ENCODE measurements at places on chromosomes 1 and 21.

GRCh38 chr1:7344299-7344698 is 426.8 kb upstream of the VAMP3 start:
- no peak for DNase-seq

DNA sequence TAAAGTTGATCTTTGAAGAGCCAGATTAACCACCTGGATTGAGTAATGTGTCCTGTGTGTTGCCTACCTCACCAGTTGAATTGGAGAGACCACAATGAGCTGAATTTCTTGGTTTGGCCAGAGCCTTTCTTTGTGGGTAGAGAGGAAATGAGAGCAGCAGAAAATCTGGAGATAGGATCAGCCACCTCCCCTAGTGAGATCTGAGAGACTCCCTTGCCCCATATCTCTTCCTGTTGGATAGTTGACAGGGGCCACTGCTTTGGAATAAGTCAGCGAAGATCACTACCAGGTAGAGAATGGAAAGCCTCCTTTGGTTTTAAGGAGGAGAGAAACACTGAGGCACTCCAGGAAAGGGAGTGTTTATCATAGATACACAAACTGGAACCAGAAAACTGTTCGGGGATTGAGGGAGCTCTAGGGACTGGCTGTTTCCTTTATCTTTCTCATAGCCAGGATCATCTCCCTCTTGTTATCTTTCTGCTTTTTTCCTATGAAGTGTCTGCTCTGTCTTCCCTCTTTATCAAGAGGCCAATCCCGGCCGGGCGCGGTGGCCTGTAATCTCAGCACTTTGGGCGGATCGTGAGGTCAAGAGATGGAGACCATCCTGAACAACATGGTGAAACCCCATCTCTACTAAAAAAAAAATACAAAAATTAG is 21.3 kb upstream of the ZNF326 start:
- DNase-seq = no peak

DNA sequence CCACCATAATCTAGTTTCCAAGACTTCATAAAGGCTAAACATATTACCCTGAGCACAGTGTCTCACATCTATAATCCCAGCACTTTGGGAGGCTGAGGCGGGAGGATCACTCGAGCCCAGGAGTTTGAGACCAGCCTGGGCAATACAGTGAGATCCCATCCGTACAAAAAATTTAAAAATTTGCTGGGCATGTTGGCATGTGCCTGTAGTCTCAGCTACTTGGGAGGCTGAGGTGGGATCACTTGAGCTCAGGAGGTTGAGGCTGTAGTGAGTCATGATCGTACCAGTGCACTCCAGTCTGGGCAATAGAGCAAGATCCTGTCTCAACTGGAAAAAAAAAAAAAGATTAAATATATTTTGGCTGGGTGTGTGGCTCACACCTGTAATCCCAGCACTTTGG is 90.1 kb downstream of the PTPN14 start:
- DNase-seq = no peak

DNA sequence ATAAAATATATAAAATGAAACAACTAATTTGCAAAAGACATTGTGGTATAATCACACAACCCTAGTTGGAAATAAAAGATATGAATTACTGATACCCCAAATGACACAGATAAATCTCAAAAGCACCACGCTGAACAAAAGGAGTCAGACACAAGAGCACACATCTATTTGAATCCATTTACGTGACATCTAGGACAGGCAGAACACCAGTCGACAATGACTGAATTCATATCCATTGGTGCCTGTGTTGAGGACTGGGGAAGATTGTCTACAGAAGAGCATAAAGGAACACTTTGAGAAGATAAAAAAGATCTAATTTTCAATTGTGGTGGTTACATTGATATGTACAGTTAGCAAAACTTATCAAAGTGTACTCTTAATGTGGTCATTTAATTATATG is 874.1 kb downstream of the LTN1 start:
- no peak for DNase-seq

DNA sequence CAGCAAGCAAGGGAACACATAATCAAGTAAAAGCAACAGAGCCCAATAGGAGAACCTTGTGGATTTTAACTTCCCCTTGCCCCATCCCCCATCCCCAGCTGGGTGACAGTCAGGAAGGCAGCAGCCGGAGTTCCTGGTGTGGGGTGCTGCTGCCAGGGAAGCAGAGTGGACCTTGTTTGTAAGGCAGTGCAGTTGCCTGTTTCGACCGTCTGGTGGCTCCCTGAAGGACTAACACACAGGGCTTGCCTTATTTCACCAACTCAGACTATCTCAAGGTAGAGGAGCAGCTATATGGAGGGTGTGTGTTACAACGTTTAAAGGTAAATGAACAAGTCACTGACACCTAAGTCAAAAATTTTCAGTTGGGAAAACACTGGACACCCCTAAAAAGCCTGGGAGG is 6.6 kb downstream of the KRTAP10-8 start:
- no peak for DNase-seq

- DNase-seq = no peak
These were observed 59.3 kb upstream of the LHX8 start for GRCh38 chr1:75074831-75075395.

DNA sequence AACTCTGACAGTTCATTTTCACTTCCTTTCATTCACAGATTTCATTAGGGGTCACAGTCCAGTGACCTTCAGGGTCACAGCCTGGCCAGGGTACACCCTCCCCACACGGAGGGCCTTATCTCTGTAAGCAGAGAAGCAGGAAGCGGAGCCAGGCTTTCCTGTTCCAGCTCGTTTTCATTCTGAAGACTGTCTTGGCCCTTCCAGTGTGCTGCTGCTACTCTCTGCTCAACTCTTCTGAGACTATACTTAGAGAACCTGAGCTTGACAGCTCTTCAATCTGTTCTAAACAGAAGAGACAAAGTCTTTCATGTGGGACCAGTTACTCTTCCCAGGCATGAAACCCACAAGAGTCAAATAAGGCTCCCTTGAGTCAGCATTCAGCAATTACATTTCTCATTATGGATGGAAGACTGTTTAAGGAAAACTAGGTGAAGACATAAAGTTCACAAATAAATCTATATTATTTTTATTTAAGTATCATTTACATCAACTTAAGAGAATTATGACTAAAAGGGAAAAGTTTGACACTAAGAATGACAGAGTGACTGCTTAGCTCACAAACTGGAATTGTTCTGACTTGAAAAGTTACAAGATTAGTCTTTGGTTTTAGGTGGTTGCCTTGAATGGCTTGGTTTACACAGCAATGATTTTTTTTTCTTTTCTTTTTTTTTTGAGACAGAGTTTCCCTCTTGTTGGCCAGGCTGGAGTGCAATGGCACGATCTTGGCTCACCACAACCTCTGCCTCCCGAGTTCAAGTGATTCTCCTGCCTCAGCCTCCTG is 4.8 kb upstream of the TDRD10 start:
- no peak for DNase-seq

- DNase-seq = no peak
These were observed 735 bp upstream of the HES3 start for GRCh38 chr1:6243053-6243834.

GRCh38 chr1:25615172-25615541 is 1.4 kb upstream of the MAN1C1 start:
- peak; percentile 34 for DNase-seq

DNA sequence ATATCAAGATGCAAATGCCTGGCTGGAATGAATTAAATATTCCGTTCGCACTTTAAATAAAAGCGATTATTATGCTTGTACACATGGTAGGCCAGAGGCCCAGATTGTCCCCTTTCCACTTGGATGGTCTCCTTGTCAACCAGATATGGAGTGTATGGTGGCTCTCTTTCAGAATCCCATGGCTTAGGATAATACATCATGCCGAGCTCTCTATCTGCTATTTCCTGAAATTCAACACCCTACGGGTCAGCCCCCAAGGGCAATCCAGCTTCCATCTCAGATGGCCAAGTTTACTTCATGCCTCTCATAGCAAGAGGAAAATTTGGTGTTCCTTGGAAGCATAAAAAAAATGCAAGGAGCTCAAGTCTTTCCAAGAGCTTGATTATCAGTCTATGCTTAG is 25.4 kb upstream of the FMO1 start:
- DNase-seq = no peak

GRCh38 chr1:39106801-39107327 is 80.7 kb downstream of the NDUFS5 start:
- no peak for DNase-seq

GRCh38 chr1:206663832-206664652 is 20.7 kb upstream of the MAPKAPK2 start:
- DNase-seq = peak; percentile 59

GRCh38 chr1:201786824-201787223 is 42.1 kb upstream of the IPO9 start:
- DNase-seq = no peak

DNA sequence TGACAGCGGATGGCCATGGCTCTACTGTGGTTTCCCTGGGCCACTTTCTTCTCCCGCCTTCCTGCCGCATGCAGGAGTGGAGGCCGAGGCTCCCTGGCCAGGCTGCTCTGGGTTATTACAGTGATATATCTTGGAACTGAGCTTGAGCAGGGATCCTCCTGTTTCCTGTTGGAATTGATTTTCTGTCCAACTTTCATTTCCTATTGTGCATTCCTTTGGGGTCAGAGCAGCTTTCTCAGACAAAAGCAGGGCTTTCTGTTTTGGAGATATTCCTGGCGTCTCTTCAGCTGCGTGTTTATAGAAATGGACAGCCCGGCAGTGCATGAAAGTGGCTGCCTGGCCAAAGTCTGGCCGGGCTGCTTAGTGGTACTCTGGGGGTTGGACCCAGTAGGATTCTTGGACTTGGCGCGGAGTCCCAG is 146.4 kb downstream of the KIF26B start:
- DNase-seq = no peak

- no peak for DNase-seq
These were observed 203.9 kb downstream of the ZNF326 start for GRCh38 chr1:90198616-90199332.

GRCh38 chr1:41530411-41530810 is 45.9 kb upstream of the EDN2 start:
- no peak for DNase-seq

DNA sequence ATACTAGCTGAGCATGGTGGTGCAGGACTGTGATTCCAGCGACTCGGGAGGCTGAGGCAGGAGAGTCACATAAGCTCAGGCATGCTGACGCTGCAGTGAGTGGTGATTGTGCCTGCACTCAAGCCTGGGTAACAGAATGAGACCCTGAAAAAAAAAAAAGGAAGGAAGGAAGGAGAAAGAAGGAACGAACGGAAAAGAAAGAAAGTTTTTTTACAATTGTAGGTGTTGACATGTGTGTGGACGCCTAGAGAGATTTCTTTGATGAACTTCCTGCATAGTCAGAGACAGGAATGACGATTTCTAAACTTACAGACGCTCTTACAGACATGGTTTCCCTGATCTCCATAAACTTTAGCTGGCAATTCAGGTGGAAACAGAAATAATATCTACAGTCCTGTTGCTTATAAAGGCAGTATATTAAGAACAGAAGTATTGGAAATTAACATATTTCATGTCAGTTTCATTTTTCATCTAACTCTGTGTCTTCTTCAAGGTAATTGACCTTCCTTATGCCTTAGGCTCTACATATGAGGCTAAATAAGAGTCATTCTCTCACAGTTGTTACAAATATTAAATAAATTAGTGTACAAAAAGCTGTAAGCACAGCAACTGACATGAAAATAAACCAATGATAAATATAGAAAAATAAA is 4.1 kb downstream of the SAMSN1 start:
- peak; percentile 68 for DNase-seq

DNA sequence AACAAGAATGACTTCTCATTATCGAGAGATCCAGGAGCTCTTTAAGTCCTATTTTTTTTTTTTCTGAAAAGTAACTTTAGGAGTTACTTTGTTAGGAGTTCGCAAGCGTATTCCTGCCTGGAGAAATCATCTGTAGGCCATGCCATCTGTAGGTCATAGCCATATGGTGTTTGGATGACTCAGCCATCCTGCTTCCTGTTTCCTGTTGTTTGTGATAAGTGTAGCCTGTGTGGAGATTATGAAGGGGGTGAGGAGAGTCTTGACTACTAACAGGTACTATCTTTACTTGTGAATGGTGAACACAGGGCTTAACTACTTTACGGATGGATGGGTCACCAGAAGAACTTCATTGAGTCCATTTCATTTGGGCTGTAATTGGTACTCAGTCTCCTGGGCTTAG is 327.2 kb downstream of the PTPRU start:
- no peak for DNase-seq

DNA sequence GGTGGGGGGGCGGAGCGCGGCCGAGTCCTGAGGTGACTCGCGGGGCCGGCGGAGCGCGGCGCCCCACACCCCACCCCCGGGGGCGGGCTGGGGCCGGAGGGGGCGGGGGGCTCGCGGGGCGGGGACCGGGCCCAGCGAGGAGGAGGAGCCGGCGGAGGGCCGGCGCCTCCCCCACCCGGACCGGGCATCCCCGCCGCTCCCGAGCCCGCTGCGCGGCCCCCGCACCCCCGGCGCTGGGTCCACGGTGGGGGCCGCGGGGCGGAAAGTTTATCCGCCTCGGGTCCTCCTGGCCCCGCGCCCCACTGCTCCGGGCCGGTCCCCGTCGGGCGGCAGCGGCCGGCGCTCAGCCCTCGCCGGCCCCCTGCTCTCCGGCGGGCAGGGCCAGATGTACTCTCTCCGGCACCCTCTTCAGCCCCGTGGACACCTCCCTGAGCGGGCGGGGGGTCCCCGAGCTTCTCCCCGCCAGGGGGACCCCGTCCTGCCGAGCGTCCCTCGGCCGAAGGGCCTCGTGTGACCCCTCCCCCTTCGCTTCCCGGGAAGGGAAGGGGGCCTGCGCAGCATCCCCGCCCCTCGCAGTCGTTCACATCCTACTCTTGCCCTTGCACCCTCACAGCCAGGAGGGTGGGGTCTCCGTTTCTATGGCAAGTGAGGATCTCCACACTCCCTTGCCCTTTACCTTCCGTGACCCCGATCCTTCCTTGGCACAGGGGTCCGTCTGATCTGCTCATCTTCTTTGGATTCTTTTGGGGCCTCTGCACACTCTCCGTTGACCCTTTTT is 663 bp downstream of the CAMTA1 start:
- DNase-seq = peak; percentile 51

DNA sequence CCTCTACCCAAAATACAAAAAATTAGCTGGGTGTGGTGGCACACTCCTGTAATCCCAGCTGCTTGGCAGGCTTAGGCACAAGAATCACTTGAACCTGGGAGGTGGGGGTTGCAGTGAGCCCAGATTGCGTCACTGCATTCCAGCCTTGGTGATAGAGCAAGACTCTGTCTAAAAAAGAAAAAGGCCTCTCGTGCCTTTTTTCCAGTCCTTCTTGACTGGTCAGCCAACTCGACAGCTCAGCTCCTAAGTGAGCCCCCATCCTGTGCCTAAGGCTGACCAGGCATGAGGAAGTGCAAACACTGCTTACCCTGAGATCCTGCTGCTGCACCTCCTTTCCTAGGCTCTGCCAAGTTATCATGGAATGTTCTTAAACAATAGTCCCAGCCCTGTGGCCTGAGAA is 10.1 kb upstream of the PROK1 start:
- no peak for DNase-seq

- no peak for DNase-seq
These were observed 530.7 kb upstream of the ADGRL2 start for GRCh38 chr1:81270051-81270450.

- no peak for DNase-seq
These were observed 66.0 kb downstream of the SYDE2 start for GRCh38 chr1:85134583-85135391.

GRCh38 chr1:248625971-248626370 is 8.9 kb downstream of the OR2T11 start:
- no peak for DNase-seq
